ENCODE measurements at places on chromosomes 5 and 9.

GRCh38 chr9:89410022-89410421, 87.9 kb downstream of the SEMA4D start:
- no peak for DNase-seq

DNA sequence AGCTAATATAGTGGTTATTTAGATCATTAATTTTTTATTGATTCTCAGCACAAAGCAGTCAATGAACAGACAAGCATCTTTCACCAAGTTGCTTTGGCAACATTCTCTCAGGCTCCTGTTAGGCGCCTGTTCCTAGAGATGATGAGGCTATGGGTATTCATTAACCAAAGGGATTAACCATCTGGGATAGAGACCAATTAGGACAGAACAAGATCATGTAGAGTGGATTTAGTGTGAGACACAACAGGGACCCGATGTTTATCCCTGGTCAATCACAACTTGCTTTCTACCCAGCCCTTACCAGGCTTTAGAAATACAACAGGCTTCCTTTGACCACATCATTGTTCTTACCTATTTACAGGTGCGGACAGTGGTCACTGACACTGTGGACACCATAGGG, 82.2 kb downstream of the PJA2 start:
- DNase-seq = no peak

DNA sequence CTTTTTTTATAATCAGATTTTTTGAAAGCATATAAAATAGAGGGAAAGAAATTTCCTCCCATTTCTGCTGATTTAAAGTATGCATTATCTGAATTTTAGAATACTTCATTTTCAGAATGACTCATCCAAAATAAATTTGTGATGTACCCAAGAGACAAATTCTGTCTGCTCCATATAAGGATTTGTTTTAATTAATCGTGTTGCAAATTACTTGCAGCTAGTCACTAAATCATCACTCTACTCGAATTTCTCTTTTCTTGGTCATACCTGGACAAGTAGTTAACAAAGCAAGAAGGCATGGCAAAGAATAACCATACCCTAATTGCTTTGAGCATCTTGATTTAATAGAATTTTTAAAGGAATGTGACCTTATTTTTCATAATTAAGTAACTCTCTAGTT, 284.1 kb upstream of the GRAMD2B start:
- DNase-seq = no peak

- DNase-seq = no peak
Measured at GRCh38 chr9:107281922-107282667, 984 bp upstream of the RAD23B start.

GRCh38 chr5:97501965-97502305, 318.9 kb upstream of the RIOK2 start:
- no peak for DNase-seq

DNA sequence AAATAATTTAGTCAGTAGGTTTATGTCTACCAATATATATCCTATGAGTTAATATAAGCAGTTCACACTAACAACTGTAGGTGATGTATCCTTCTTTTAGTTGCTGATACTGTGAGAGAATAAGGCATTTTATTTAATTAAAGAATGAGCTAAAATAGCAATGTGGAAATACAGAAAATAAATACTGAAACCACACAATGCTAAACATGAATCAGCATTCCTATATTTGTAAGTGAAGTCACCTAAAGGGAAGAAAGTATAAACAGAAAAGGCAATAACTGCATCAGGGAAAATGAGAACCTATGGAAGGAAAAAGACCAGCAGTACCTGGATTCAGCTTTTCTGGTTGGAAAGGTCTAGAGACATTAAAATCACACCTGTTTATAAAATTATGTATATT, 336.0 kb downstream of the PDE4D start:
- DNase-seq = no peak

- DNase-seq = no peak
Measured at GRCh38 chr9:36207546-36208012, 16.9 kb downstream of the CLTA start.

GRCh38 chr9:21031091-21031807, at the start of gene HACD4:
TSS of gene HACD4 (minus strand) at chr9:21031640. CDS start at chr9:21031590, 50 bp downstream.
- DNase-seq = no peak

GRCh38 chr5:171323806-171324632, 15.0 kb downstream of the TLX3 start:
- DNase-seq = no peak

- no peak for DNase-seq
Measured at GRCh38 chr5:144428326-144428725, 257.7 kb downstream of the KCTD16 start.

DNA sequence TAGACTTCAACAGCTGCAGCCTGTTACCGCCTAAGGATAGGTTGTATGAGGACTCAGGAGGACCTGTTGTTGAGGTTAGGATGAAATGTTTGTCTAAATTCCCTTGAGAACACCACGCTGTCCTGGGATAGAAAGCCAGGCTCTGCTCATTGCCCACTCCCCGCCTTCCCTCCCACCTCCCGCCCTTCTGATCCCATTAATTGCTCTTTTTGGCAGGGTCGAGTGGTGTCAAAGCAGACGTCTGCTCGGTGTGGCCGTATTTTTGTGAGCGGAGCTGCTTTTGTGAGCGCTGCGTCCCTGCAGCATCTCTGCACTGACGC, 62.3 kb downstream of the SPATA31C2 start:
- no peak for DNase-seq

DNA sequence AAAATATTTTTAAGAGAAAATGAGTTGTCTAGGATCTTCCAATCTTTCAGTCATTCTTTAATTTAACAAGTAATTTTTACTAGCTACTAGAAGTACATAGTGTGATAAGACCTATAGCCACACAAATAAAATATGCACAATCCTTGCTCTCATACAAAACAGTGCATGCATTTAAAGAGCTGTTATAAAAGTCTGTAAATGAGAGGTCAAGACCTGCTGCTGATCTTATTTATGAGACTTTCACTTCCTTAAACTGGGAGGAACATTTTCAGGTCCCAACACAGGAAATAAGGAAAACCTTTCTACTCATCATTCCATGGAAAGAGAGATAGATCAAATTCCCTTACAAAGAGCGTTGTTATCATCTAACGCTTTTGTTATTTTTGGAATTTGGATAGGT, 54.2 kb upstream of the PAM start:
- DNase-seq = no peak

- DNase-seq = no peak
Measured at GRCh38 chr9:136160995-136161610, 42.4 kb upstream of the TMEM250 start.

GRCh38 chr5:59893429-59894227, at the start of gene PDE4D:
TSS of gene PDE4D (minus strand) at chr5:59893726.
- no peak for DNase-seq

- no peak for DNase-seq
Measured at GRCh38 chr5:34498572-34498971, 157.6 kb upstream of the RAI14 start.

DNA sequence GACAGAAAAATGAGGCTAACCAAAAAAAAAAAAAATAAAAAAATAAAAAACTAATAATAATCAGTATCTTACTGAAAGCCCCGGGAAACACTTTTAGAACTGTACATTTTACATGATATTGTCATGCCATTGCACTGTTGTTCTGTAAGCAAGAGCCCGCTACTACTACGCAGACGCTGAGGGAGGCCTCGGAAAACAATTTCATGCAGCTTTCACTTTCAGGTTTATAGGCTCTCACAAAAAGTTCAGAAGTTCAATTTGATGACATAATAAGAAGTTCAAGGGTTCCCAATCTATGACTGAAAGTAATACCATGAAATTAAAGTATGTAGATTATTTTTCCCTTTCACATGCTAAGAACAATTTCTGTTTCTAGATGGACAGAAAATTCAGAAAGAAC, 318.3 kb upstream of the ITGA1 start:
- no peak for DNase-seq

- DNase-seq = no peak
Measured at GRCh38 chr9:127091526-127091925, 30.9 kb downstream of the ANGPTL2 start.

- DNase-seq = no peak
Measured at GRCh38 chr5:54861212-54861894, 124.0 kb downstream of the ESM1 start.

- no peak for DNase-seq
Measured at GRCh38 chr5:1783216-1783554, 16.5 kb downstream of the MRPL36 start.

DNA sequence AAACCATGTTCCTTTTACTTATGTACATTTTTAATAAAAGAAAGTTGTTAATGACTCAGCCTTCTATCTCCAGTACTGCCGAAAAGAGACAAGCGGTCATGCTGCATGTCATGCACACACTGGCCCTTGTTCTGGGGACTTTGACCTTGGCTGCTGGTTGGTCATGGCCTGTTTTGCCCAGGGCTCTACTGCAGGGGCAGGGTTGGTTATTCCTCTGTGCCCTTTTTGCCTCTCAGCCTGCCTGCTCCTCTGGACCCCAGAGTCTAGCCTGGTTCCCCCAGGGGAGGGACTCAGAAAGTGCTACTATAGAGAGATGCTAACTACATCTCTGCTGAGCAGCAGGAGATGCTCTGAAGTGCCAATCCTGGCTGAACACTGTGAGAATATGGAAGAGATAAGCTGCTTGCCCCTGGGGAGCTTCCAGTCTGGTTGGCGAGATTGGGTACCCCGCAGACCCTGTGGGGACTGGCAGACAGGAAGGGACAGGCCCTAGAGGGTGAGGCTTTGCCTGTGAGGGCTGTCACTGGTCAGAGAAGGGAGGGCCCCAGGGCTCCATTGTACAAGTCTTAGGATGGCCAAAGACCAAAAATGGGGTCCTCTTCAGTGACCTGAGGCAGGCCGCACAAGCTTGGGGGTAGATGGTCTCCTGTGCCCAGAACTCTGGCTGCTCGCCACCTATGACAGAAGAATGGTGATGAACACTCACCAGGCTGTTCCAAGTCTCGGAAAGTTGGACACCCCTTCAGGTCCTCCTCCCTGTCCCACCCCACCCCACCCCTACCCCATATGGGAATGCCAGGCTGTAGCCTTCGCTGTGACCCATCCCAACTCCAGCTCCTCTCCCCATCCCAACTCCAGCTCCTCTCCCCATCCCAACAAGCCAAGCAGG, 14.3 kb downstream of the IRF1 start:
- no peak for DNase-seq

- no peak for DNase-seq
Measured at GRCh38 chr5:142829801-142830220, 59.6 kb downstream of the ARHGAP26 start.

- no peak for DNase-seq
Measured at GRCh38 chr9:101571114-101571513, 23.7 kb downstream of the PPP3R2 start.

- DNase-seq = no peak
Measured at GRCh38 chr5:120874081-120874862, 410.2 kb downstream of the PRR16 start.

DNA sequence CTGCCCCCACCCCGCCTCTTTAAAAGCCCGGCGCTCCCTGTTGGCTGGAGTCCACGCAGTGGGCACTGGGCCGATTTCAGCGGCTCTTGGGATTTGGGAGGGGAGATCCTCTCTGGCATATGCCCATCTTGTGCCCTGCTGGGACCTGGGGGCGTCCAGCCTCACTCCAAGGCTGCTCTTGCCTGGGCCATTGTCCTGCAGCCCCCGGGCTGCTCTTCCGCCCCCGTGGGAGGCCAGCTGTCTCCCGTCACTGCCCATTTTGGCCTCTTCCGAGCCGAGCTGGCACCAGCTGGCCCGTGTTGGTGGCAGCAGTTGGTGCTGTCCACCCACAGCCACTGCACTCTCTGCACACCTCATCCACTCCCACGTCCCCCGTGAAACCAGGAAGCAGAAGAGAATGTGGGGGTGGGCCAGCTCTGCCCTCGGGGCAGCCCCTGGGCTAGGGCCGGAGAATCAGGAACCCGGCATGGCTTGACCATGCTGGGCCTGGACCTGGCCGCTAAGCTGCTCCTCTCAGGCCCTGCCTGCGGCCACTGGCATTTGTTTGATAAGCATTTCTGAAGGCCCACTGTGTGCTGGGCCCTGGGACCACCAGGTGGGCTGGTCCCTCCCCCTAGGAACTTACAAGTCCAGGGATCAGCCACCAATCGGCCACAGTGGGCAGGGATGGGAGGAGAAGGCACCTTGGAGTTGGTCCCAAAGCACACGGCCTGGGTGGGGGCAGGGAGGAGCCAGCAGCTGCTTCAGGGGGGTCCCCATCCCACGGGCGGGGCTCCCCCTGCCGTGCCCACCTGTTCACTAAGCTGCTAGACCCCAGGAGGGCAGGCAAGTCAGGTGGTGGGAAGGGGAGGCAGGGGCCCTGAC, 2.2 kb downstream of the C8G start:
- DNase-seq = no peak

DNA sequence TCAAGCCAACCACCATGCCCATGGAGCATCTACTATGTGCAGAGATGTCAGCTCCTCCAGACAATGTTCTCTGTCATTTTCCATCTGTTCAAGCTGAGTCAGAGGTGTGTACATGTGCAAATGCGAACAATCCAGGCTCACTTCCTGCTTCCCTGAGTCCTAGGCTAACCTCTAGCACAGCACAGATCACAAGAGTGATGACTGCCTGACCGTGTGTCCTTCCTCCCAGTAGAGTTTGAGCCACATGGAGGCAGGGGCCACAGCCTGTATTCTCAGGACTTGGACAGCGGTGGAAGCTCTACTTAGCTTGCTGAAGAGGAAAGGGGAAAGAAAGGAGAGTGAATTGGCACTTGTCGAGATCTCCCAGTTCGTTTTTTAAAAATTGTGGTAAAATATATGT, 87.2 kb downstream of the KCNIP1 start:
- no peak for DNase-seq

DNA sequence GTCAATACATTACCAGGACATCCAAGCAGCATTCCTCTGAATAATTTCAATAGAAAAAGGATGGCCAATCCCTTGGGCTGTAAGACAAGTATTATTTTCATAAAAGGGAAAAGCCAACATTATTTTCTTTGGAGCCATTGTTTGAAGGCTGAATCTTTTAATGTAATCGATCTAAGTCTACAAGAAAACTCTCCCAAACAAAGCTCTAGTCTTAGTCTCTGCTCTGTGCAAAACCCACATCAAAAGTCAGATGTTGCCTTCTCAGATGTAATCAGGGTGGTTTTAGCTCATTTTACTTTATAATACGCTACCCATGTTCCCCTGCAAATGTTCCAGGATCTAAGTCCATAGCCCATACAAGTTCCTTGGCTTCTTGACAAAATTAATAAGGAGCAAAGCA, 325.6 kb downstream of the TRPM3 start:
- no peak for DNase-seq

DNA sequence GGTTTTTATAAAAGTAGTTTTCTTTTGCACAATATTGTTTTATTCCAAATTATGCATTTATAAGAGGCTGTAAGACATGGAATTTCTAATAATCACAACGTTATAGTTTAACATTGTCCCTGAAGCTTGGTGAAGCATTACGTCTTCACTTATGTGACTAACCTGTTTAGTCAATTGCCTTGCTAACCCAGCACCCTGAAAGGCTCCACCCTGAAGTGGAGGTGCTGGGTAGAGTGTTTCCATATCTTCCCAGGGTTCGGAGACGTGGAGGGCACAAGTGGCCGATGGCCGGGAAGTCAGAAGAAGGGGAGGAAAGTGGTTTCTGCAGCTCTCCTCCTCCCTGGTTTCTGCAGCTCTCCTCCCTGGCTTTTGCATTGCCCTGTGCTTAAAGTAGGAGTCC, 83.4 kb downstream of the TRIO start:
- DNase-seq = no peak
